ENCODE measurements at places on chromosomes 2 and 18.

DNA sequence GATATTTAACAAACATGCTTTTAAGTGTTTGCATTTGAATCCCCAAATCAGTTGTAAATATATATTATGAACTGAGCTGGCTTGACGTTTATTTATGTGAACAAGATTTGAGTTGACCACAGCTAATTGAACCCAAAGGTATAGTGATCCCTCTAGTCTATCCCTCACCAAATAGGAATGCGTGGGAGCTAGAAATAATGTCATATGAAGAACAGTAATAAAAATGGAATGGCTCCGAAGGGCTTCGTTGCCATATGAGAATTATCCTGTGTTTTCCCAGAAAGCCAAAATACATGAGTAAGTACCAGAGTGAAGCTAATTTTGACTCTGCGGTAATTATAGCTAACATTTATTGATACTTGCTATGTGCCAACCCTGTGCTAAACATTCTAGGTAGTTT, 142.7 kb downstream of the ADCYAP1 start:
- no peak for DNase-seq

- DNase-seq, result no peak
These were observed 144.0 kb downstream of the EML6 start for GRCh38 chr2:54867457-54867856.

GRCh38 chr18:45730832-45731575, 7.0 kb downstream of the SLC14A1 start:
- DNase-seq, result no peak

DNA sequence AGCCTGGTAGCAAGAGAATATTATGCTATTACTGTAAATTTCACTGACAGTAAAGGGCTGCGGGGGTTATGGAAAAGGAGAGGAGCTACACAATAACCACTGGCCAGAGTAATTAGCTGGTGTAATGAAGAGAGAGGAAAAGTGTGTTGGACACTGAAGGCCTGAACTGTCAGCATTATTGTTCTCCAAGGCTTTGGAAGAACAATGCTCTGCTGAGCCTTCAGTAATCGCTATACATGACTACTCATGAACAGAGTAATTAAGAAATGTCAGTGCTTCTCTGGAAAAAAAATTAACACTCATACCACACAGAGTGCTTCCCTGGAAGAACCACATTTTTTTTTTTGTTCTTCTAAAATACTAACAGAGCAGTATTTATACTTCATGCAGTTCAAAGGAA, 931.3 kb downstream of the CPS1 start:
- no peak for DNase-seq

DNA sequence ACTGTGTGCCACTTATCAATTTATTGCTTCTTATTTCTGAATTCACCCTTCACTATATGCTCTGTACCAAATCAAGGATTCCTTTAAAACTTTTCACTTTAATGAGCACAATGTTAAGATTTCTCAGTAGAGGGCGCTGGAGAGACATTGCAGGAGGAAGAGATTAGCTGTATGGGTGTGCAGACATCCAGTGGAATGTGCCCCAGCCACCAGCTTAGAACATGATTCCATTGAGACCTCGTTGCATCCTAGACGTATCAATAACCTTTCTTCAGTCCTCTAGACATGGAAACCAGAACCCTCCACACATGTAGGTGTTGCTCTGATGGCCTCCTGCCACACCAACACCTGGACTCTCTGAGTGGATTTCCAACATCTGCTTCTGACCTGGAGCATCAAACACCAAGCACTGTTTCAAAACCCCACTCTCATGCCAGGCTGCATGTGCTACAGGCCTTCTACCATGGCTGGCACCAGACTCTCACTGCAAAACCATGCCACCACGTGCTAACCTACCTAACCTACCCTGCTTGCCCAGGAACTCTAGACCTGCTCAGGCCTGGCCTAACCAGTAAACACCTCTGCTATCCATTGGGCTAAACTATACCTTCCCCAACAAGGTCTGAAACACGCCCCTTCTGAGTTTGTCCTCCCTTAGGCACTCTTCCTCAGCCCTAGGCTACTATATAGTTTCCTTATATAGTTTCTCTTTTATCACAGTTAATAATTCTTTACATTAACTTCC, 633.2 kb upstream of the PKDCC start:
- DNase-seq, result no peak

DNA sequence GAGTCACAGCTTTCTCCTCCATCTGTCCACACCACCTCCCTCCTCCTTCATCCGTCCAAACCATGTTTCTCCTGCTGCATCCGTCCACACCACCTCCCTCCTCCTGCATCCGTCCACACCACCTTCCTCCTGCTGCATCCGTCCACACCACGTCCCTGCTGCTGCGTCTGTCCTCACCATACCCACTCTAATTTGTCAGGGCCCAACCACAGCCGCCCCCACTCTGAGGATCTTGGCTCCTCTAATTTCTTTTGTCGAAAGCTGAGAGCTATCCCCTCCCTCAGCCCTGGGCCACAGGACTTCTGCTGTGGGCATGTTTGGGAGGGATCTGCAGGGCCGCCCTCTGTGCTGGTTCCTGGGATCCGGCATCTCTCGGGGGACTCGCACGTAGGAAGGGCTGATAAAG, 67.4 kb downstream of the TPO start:
- DNase-seq, result no peak

GRCh38 chr2:31192851-31193392, 24.4 kb downstream of the CAPN14 start:
- no peak for DNase-seq

- no peak for DNase-seq
These were observed 40.1 kb downstream of the KCNF1 start for GRCh38 chr2:10951558-10952414.

GRCh38 chr2:97656905-97657587, 6.8 kb downstream of the ACTR1B start:
- DNase-seq, result no peak

- no peak for DNase-seq
These were observed 157.7 kb upstream of the SERPINE2 start for GRCh38 chr2:224196810-224197209.

GRCh38 chr2:144946263-144946662, 426.3 kb upstream of the ZEB2 start:
- DNase-seq, result no peak

- peak; percentile 22 for DNase-seq
These were observed 1.8 kb downstream of the LAPTM4A start for GRCh38 chr2:20049637-20050036.

DNA sequence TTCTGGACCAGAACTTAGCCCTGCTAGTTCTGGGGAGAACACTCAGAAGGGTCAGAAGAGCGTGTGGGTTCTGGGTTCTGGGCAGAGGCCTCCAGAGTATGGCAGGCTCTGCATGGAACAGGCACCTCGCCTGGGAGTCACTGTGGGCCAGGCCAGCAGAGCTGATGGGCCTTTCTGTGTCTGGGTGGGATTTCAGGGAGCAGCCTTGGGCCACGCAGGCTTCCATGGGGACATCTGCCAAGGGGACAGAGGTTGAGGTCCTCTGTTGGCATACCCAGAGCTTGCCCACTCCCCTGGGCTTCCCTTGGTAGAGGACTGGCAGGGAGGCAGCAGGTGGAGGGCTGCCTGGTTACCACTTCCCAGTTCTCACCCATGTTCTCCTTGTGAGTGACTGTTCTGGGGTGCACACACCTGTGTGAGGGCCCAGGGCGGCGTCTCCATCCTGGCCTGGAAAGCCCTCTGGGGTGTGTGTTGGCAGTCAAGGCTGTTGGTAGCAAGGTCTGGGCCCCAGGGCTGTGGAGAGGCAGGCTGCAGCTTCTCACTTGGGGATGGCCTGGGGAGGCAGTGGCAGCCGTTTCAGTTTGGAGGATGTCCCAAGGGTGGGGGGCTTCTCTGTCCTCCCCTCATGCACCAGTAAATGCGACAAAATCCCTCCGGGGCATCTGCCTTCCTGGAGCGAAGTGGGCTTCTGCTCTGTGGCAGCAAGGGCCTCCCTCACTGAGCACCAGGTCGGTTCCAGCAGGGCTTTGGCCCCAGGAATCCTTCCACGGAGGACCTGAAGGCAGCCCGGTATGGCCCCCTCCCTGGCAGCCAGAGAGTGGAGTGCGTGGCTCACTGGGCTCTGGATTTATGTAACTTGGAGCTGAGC, 74.6 kb upstream of the HDAC4 start:
- DNase-seq, result no peak

Data from GF-D8 (cell line).